ENCODE measurements at places on chromosomes 6 and 20. TPM values are rescaled to one million over a fixed set of nuclear protein-coding genes. Genes with fewer than 3 reads are reported as not detected.

DNA sequence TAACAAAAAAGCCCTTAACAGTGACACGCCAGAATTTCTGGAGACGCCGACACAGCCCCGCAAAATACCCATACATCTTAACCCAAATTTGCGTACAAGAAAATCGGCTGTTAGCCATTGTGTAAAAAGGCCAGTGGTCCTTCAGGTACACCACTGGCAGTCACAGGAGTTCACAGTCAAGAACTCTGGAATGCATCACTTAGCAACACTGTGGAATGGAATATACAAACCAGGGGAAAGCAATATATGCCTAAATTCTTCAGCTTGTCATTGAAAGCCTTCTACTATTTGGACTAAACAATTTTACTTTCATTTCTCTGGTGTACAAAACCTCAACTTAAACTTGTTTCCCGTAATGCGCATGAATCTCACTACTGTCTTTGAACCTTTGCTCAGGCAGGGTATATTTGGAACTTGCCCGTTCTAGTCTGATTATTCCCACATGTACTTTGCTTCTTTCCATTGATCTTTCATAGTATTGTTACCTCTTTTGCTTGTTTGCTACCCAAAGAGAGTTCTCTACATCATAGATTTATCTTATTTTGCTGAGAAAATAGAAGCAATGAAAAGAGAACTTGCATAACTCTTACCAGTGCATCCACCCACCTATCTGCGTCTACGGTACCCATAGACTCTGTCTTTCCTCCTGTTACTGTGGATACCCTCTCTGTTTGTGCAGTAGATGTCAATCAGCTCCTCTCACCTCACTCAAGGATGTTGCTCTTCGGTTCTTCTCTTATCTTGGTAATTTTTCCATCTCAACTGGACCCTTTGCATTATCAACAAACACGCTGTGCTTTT is at the start of gene ARMH2:
TSS of gene ARMH2 (minus strand) at position 178 of the 801 bp plus-strand sequence. CDS start at position 118, 60 bp downstream.
- no peak for DNase-seq

Gene LRRN4
- polyA plus RNA-seq, result 15.3 TPM

GRCh38 chr6:159819932-159820640 is 20.0 kb downstream of the PNLDC1 start:
- DNase-seq, result no peak

GRCh38 chr6:93293460-93293859 is 125.9 kb downstream of the EPHA7 start:
- DNase-seq, result no peak

- no peak for DNase-seq
Measured at GRCh38 chr6:26205625-26206574, 118.7 kb downstream of the HFE start.

All from left renal cortex interstitium (tissue), 4 donors.